ENCODE measurements at places on chromosomes 5 and 9.

DNA sequence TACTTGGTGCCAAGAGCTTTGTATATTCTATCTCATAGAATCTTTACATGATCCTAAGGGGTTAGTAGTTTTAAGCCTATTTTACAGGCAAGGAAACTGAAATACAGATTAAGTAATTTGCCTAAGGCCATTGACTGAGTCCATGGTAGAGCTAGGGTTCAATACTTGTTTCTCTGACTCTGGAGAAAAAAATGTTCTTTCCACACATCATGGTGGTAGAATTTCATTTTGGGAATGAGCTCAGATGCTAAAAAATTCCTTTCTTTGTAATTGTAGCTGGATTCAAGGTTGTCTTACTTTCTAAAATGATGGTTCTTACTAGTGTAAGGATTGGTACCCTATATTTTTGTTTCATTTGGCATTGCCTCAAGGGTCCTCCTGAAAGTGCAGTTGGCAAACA, 86.0 kb downstream of the ANKRD55 start:
- DNase-seq, result no peak

GRCh38 chr9:128155736-128156500, 4.1 kb upstream of the BBLN start:
- DNase-seq, result no peak

DNA sequence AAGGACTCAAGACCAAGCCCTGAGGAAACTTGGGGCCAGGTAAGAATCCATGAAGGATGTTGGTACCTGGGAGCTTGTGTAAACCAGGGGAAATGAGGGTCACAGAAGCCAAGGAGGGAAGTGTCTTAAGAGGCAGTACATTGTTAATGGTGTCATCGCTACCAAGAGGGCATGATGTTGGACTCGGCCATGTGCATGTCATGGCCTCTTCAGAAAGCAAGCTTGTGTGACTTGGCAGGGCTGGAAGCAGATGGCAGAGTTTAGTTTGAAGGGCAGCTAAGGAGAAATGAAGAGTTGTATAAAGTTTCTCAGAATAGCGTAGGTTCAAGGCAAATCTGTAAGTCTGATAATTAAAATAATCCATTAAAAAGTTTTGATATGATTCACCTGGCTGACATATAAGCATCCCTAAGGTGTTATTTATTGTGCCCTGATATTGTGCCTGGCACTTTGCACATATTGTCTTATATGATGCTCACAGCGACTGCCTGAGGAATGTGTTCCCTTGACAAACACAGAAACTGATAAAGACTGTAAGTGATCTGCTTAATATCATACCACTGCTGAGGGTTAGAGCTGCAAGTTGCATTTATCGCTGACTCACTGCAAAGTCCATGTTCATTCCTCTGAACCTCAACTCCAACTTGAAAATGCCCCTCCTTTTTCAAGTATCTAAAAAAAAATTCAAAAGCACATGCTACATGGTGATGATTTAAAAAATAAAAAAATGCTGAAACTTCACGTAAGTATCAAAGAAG, 81.3 kb upstream of the PTPN3 start:
- no peak for DNase-seq

- DNase-seq, result no peak
Measured at GRCh38 chr5:39657943-39658342, 233.2 kb upstream of the DAB2 start.

GRCh38 chr5:124665625-124666024, 80.8 kb downstream of the ZNF608 start:
- no peak for DNase-seq

GRCh38 chr9:120330031-120330430, 249.9 kb downstream of the CDK5RAP2 start:
- DNase-seq, result no peak

- no peak for DNase-seq
Measured at GRCh38 chr5:111557686-111558085, 45.4 kb upstream of the STARD4 start.

- no peak for DNase-seq
Measured at GRCh38 chr9:84317563-84317962, 23.0 kb downstream of the SLC28A3 start.

GRCh38 chr9:129637673-129638439, 4.1 kb downstream of the ASB6 start:
- DNase-seq, result no peak

GRCh38 chr9:126829035-126829434, 24.2 kb downstream of the ZBTB43 start:
- DNase-seq, result no peak

DNA sequence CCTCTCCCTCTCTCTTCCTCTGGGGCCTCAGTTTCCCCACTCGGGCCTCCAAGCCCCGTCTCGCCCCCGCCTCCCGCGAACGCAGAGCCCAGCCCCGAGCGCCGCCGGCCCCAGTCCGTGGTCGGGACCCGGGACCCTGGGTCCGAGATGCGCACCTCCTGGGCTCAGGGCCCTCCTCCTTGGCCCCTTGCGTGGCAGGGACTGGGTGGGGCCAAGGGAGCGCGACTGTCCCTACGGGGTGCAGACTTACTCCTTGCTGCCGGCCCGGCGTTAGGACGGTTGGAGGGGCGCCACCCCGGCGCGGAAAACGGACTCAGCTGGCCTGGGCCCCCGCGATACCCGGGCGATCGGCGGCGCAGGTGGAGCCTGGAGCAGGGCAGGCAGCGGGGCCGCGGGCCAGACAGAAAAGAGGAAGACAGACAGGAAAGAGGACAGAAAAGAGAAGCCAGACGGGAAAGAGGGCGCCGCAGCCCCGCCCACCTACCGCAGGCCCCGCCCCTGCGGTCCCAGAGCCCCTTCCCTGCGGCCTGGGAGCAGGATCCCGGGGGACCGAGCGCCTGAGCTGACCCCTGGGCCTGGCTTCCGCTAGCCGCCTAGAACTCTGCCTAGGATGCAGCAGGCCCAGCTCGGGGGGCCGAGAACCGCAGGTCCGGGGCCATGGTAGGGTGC, at the start of gene GBGT1:
TSS of gene GBGT1 (minus strand) at position 411 of the 669 bp plus-strand sequence. CDS start 1,502 bp downstream, outside the sequence.
- DNase-seq, result no peak

DNA sequence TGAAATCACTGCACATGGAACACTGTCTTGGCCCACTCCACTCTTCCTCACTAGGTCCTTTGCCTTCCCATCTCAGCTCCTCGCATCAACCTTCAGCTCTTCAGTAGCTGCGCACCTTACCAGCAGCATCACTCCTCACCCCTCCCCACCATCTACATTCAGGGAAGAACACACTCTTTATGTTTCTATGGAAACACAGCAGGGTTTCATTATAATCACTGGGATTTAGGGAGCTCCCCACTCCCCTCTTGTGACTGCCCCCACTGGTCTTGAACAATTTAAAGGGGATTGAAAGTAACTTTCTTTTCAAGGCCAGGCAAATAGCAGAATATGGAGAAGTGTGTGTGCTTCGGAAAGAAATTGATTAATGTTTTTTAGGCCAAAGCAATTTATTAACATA, 111.2 kb downstream of the INSYN2B start:
- DNase-seq, result no peak

- DNase-seq, result no peak
Measured at GRCh38 chr5:56772767-56773166, 42.6 kb upstream of the MAP3K1 start.

GRCh38 chr5:139121120-139121519, 77.0 kb downstream of the SIL1 start:
- no peak for DNase-seq

- no peak for DNase-seq
Measured at GRCh38 chr9:69066955-69067354, 31.4 kb downstream of the FXN start.

DNA sequence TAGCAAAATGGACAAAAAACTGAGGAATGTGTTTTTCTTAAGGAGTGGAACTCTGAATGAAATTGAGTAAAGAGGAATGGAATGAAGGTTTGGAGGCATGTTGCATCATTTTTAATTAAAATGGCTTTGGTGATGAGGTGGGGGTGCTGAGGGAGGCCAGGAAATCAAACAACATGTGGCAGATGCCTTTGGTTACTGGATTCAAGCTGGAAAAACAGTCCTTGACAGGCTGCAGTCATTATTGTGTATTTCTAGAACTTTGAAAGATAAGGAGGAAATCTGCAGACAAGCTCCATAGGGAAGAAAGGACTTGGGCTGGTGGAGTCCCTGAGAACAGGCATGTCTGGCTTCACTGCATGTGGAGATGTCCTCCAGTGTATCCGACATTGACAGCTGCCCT, 203.5 kb upstream of the HAPLN1 start:
- no peak for DNase-seq

DNA sequence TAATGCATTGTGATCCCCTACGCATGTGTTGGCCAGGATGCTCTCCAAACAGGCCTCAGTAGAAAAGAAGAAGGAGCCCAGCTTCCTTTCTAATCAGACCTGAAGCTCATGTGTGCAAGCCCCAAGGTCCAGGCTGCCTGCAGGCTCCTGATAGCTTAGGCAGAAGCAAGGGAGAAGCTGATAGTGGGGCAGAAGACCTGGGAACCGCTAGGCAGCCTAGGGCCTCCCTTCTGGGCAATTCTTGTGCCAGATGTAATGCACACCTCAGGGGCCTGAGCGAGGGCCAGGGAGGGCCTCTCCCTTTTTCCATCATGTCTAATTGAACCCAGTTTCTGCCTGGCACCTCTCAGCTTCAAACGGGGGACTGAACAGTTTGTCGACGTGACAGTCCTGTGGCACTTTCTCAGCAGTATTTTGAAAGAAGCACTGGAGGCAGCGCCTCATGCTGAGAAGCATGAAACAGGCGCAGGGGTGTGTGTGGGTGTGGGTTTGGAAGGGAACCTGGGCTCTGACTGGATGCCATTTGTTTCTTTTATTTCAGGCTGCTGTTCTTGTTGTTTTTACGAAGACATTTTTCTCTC, 212.8 kb downstream of the PIK3R1 start:
- no peak for DNase-seq

GRCh38 chr9:108186642-108187395, 669.0 kb downstream of the ACTL7B start:
- DNase-seq, result no peak

- no peak for DNase-seq
Measured at GRCh38 chr9:133945314-133945975, 46.7 kb downstream of the VAV2 start.

DNA sequence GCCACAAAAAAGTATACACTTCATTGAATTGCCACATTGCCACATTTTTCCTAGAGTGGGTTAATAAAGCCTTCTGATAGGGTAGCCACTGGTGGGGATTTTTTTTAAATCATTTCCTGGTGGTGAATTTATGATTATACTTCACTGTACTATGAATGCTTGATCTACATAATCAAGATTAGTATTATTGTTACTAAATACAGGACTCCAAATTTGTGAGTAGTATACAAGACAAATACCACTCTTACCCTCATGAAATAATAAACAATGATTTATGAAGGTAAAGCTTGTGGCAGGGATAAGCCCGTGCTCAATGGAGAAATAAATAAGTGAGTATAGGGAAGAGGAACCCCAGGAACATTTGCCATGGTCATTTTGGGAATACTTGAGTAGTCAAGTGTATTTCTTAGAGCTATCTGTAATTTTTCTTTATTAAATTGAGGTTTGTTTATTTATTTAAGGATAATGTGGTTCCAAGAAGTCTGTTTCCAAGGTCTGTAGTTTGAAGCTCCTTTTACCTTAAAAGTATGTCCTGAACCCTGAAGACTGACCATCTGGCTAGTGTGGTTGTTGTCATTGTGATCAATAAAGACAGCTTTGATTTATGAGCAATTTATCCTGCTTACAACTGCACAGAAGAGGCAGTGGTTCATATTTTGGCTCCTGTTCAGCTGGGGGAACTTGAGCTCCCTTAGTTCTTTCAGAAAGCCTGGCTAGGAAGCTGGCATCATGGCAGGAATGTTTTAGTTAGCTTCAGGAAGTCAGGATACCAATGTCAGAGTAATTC, 118.6 kb downstream of the ZSWIM6 start:
- no peak for DNase-seq

DNA sequence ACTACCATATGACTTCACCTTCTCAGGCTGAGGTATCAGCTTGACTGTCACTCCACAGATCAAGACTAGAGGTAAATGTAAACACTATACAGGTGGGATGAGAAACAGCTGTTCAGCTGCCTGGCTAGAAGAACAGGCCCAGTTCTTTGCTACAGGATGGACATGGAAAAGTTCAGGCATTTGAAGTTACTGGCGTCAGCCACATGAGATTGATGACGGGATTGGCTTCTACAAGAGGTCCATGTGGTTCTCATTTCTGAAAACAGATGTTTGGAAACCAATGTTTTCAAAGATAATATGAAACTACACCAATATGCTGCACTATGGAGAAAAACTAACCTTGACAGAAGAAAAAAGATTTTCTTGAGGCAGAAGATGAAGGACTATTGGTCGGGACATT, 324.1 kb downstream of the CDH10 start:
- DNase-seq, result no peak

- no peak for DNase-seq
Measured at GRCh38 chr9:113503131-113503541, 39.6 kb downstream of the RGS3 start.

DNA sequence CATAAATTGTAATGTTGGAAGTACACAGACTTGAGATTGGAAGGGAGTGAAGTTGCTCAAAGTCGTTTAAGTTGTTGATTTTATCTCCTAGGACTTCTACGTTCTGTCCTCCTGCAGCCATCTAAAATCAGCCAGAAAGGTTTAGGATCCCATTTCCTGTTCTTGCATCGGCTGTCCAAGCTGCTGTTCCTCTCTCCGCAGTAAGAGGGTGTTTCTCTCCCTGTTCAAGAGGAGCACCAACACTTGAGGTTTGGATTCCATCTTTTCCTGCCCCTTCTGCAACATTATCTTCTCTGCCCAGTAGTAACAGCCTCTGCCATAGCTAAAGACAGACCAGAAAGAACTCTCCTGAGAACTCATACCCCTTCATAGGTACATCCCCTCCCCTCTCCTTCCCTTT, 373.4 kb downstream of the GADD45G start:
- DNase-seq, result no peak

DNA sequence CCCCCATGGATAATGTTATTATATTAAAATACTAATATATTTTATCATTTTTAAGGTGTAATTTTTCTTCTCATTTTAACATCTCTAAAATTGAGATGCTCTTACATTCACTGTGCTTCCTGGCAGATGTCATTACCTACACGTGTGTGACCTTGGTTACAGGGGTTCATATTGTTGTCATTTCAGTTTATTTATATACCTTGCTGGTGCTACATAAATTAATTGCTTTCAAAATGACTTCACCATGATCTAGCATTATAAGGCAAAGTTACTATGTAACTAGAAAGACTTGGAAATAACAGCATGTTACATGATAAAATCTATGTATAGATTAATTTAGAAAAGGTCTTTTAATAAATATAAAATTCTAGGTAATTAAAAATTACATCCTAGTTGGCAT, 60.9 kb downstream of the ARHGEF28 start:
- DNase-seq, result no peak

GRCh38 chr5:148909040-148909439, 82.6 kb downstream of the ADRB2 start:
- DNase-seq, result no peak
